NCI-H1694 treated with DMSO at 0.1 percent for 48 hours (cell line): ENCODE measurements at places on chromosomes 11 and 22.

GRCh38 chr22:47332246-47332980, 570.0 kb downstream of the TBC1D22A start:
- peak; percentile 4 for DNase-seq

DNA sequence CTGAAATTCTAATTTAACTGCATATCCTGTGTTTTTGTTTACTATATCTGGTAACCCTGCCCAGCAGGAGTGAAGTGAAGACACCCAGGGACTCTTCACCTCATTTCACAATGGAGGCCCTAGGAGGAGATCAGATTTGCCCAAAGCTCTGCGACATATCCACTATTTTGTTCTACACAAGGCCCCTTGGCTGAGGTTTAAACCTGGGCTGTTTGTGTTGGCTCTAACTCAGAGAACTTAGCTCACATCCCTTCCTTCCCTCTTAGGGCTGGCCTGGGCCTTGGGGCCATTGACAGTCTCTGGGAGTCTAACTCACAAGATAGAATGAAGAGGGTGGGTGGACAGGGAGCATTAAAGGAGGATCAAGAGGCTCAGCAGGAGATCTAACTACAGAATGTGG, 8.2 kb upstream of the PLA2G3 start:
- DNase-seq = no peak

DNA sequence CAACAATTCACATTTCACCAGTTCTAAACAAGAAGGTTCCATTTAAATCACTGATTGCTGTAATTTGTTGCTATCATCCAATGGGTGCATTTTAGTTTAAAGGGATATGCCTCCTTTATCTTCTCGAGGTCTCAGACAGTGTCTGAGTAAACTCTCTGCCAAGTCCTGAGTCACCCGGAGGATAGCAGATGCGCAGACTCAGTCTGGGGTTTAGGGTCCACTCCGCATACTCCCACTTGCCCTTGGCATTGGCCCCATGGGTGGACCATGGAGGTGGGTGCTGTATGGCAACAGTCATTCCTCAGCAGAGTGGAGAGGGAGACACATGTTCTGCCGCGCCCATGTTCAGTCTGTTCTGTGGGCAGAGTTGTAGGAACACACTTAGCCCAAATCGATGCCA, 65.4 kb upstream of the CRTAM start:
- no peak for DNase-seq

DNA sequence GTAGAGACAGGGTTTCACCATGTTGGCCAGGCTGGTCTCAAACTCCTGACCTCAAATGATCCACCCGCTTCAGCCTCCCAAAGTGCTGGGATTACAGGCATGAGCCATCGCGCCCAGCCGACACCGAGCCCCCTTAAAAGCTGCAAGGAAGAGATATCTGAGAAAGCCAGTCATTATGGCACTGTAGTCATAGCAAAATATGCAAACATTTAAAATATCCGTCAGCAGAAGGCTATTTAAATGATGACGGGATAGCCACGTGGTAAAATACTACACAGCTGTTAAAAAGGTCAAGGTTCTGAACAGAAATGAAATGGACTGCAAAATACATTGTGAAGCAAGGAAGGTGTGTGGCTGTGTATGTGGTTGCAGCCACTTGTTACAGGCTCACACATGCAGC, 6.4 kb upstream of the CCDC88B start:
- DNase-seq = no peak

GRCh38 chr11:15590132-15590531, 475.4 kb downstream of the INSC start:
- DNase-seq = no peak

GRCh38 chr22:30574095-30574981, at the start of gene GAL3ST1:
Gene GAL3ST1 (minus strand): TSS chr22:30574665. CDS start chr22:30557392, 17,273 bp downstream.
- no peak for DNase-seq

GRCh38 chr22:36584666-36585065, 55.7 kb upstream of the EIF3D start:
- no peak for DNase-seq

GRCh38 chr11:2792381-2793250, 92.8 kb upstream of the KCNQ1OT1 start:
- no peak for DNase-seq

DNA sequence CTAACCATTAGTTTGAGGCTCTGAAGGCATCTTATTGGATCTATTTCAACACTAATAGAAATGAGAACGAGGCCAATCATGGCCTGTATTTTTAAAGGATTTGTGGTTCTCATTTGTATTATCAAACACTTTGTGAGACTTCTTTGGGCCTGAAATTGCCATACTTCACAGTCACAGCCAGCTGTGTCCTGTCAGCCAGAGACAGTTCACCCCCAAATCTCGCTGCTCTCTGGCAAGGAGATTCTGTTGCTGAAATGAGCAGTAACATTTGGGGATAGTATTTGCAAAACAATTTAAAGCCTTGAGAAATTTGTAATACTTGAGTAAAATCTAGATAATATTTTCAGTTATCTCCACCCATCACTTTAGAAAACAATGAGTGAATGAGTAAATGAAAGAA, 26.9 kb upstream of the TENM4 start:
- no peak for DNase-seq

DNA sequence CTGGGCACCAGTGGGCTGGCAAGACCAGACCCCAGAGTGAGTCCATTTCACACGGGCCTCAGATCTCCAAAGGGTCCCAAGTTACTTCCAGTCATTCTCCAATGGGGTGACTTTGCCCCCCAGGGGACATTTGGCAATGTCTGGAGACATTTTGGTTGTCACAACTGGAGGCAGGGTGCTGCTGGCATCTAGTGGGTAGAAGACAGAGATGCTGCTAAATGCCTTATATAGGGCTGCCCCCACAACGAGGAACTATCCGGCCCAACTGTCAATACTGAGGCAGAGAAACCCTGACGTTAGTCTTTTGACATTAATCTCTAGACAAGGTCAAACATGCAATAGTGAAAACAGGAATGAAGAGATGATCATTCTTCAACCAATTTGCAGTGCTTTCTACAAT, 6.4 kb downstream of the RTN4RL2 start:
- DNase-seq = no peak

DNA sequence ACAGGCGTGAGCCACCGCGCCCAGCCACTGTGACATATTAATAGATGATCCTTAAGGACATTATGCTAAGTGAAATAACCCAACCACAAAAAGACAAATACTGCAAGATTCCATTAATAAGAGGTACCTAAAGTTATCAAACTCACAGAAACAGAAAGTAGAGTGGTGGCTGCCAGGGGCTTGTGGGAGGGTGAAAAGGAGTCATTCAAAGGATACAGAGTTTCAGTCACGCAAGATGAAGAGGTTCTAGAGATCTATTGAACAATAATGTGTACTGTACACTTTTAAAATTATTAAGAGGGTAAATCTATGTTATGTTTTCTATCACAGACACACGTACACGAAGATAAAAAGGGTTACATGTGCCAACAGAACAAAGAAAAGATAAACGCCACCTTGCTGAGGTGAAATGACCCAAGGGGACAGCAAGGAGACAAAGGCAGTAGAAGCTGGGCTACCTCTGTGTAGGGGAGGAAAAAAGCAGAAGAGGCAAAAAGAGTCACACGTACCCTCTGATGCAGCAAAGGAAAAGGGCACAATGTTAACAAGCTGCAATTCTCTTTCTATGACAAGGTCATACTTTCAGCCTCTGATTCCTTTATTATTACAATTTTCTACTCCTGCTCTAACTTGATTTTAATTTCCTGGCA, 65.3 kb downstream of the AMBRA1 start:
- no peak for DNase-seq

- no peak for DNase-seq
These were observed 910.4 kb downstream of the METTL15 start for GRCh38 chr11:29018631-29019030.

DNA sequence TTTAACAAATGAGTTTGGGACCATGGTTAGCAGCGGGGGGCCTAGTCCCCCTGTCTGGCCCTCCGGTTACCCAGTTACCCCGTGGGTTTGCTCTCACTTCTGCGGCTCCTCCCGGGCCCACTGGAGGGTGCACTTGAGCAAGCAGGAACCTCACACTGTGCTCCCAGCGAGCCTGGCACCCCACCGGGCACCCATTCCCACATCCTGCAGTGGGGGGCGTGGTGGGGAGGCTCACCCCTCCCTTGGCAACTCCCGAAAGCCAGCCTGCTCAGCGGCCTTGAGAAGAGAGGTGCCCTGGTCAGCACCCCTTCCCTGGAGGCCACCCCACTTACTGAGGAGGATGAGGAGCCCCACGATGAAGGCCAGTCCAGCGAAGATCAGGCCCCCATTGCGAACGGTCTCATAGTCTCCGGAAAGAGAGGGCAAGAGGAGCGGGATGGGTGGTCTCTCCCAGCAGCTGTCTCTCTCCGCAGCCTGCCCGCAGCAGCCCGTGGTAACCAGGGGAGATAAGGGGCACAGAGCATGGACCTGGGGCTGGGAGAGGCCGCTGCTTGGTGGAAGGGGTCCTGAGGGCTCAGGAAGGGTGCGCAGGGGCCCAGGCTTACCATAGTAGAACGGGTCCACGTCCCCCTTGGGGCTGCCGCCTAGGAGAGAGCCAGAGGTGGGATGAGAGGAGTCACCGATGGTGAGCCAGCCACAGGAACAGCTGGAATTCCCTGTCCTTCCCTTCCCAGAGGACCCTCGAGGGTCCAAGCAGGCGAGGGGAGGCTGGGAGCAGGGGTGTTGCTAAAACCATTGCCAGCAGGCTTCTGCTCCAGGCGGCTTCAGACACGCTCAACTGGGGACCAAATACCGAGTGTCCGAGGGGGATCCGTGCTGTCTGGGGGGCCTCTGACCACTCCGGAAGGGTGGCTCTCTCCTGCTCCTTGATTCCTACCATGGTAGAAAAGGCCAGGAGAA, 2.2 kb downstream of the FXYD2 start:
- no peak for DNase-seq

DNA sequence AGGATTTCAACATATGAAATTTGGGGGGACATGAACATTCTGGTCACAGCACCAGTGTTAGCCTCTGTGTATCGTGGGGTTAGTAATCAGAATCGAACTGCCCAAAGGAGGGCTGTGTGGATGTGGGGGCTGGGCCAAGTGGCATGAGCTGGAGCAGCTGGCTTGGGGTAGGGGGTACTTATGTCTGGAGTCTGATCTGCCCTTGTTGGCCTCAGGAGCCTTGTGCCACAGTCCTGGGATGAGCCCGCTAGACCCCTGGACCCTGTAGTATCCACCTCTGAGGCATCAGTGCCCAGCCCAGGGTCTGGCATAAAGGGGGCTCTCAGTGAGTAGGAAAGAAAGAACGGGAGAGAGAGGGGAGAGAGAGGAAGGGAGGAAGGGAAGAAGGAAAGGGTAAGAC, 67.3 kb downstream of the LRRC32 start:
- DNase-seq = no peak

GRCh38 chr11:2982214-2982613, 9.9 kb downstream of the NAP1L4 start:
- DNase-seq = no peak

GRCh38 chr11:69131121-69131566, 24.6 kb upstream of the SMIM38 start:
- no peak for DNase-seq

GRCh38 chr11:57251037-57251436, 14.0 kb upstream of the APLNR start:
- no peak for DNase-seq

DNA sequence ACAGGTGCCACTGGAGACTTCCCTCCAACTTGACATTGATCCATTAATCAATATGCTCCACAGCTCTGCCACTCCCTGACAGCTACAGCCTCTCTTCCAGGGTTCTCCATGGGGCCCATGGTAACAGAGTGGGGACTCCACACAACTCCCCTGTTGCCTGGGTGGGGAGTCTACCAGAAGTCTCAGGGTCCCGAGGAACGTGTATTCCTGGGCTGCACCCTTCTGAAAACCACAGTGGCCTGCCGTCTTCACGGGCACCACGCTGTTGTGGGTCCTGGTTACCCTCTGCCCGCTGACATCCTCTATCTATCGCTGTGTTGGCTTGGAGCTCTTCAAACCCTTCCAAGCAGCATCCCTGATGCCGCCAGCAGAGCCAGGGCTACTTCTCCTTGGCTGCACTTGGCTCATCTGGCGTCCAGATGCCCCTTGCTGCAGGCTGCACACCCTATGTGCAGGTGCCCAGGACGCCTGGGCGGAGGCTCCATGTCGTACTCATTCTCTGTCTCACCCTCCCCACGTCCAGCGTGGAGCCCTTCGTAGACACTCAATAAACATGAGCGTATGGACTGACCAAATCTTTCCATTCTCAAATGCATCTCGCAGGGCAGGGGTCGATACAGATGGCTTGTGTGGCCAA, 1341.8 kb downstream of the TBC1D22A start:
- no peak for DNase-seq

DNA sequence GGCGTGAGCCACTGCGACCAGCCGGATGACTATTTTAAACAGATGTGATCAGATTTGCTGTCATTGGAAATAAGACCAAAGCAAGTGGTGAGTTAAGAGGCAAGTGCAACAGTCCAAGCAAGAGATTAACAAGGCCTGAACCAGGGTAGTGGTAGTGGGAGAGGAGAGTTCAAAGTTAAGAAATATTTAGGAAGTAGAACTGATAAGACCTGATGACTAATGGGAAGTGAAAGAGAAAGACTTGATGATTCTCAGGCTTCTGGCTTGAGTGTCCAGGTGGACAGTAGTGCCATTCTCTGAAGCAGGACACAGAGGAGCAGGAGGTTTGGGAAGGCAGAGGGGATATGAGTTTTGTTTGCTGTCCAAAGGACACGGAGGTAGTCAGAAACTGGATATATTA, 7.2 kb downstream of the NDUFC2 start:
- no peak for DNase-seq

DNA sequence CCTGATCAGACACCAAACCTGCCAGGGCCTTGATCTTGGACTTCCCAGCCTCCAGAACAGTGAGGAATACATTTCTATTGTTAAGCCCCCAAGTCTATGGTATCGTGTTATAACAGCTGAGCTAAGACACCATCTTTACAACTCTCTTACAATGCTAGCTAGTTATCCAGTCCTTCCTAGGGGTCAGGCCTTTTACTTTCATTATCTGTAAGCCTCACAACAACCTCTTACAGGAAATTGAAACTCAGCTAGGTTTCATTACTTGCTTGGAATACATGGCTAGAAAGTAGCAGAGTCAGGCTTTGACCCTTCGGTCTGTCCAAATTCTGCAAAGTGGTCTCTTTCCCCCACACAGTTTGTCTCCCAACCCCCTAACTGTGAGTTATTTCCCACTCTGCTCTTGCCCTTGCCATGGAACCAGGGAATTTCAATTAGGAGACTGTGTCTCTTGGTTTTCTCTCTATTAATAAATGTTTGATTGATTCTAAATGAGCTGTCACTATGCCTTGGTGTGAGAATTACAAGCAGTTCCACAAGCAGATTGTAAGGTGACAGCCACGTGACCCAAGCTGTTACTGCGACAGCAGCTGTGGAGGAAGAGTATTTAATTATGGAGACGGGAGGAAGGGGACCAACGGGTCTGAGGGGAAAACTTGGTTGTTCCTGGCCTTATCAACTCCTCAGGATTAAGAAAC, 38.4 kb upstream of the CLMP start:
- DNase-seq = no peak
